ENCODE measurements at places on chromosomes 5 and 9.

DNA sequence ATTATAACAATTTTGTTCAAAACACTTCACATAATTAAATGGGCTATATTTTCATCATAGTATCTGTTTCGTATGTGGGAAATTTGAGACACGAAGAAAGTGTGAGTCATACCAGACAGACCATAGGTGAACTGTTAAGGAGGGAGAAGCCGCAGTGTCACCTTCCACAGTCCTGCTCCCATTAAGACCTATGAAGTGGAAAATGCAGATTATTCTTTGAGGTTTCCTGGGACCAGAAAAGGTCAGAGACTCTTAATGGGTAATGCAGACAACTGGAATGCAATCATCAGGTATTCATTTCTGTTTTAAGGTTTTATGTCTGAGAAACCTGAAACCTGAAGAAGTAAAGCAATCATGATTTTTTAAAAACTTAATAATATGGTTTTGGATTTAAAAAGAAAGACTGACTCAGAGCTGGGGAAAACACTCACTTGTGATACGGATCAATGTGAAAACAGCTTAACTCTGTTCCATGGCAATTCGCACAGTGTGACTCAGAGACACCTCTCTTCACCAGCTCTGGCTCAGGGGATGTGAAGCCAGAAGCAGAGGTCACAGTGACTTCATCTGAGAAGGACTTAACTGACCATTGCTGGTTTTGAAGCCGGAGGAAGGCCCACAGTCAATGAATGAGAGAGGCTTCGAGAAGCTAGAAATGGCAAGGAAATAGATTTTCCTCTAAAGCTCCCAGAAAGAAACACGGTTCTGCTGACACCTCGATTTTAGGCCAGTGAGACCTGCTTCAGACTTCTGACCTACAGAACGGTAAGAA lies 17.2 kb upstream of the GCNT1 start:
- peak; percentile 41 for DNase-seq

GRCh38 chr5:33608344-33609041 lies 167.7 kb downstream of the TARS1 start:
- DNase-seq, result no peak

GRCh38 chr9:104860263-104860662 lies 67.7 kb downstream of the ABCA1 start:
- DNase-seq, result no peak

GRCh38 chr5:109691996-109692395 lies 2.3 kb downstream of the MAN2A1 start:
- DNase-seq, result no peak

- DNase-seq, result no peak
Measured at GRCh38 chr5:9348401-9348996, 197.4 kb downstream of the SEMA5A start.

DNA sequence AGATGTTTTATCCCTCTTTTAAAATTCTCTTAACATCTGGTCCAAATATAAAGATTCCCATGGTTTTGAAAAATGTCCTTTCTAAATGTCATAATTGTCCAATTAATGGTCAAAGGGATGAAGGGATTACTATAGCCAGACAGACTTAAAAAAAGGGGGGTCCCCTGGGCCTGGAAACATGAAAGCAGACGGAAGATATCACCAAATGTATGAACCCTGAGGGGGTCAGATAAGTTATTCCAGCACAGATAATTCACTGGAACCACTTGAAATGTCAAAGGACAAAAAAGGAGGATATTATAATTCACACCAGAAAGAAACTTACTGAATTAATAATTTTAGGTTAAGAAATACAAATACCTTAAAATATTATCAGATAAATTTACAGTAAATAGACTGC lies 155.8 kb downstream of the SEMA5A start:
- DNase-seq, result no peak

DNA sequence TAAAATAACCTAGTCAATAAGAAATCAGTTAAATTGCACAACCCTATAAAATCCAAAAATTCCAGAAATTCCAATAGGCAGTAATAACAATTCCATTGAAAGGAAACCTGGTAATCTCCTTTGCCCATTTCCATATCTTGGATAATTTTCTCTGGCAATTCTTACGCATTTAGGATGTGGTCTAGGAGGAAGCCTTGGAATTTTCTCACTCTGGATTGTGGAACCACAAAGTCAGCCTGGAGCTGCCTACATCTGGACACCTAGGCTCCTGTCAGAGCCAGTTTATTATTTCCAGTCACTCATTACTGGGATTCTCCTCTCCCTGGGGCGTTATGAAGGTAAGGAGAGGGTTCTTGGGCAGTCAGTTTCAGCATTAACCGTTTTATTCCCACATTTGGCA lies 40.3 kb upstream of the GNE start:
- DNase-seq, result no peak

DNA sequence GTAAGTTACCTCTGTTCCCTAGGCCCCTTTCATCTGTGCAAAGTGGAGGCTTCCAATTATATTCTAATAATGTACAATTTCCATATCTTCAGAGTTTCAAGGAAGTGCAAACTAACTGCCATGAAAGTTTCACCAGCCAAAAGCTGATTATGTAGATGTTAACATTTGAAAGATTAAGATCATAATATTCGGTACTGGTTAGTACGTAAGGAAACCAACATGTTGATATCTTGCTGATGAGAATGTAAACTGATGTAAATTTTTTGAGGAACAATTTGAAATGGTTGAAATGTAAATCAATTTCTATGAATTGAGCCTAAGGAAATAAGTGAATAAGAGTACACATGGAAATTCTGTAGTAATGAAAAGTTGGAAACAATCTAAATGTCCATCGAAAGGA lies 12.9 kb upstream of the KLF4 start:
- DNase-seq, result no peak

Data from stimulated activated naive CD8-positive, alpha-beta T cell treated with anti-CD3 and anti-CD28 coated beads, Interleukin-15, amount 100 ng/mL, for 72 hours (primary cell).